H7 (cell line): ENCODE measurements at places on chromosomes 2 and 18. TPM values are rescaled to one million over a fixed set of nuclear protein-coding genes. Genes with fewer than 3 reads are reported as not detected.

DNA sequence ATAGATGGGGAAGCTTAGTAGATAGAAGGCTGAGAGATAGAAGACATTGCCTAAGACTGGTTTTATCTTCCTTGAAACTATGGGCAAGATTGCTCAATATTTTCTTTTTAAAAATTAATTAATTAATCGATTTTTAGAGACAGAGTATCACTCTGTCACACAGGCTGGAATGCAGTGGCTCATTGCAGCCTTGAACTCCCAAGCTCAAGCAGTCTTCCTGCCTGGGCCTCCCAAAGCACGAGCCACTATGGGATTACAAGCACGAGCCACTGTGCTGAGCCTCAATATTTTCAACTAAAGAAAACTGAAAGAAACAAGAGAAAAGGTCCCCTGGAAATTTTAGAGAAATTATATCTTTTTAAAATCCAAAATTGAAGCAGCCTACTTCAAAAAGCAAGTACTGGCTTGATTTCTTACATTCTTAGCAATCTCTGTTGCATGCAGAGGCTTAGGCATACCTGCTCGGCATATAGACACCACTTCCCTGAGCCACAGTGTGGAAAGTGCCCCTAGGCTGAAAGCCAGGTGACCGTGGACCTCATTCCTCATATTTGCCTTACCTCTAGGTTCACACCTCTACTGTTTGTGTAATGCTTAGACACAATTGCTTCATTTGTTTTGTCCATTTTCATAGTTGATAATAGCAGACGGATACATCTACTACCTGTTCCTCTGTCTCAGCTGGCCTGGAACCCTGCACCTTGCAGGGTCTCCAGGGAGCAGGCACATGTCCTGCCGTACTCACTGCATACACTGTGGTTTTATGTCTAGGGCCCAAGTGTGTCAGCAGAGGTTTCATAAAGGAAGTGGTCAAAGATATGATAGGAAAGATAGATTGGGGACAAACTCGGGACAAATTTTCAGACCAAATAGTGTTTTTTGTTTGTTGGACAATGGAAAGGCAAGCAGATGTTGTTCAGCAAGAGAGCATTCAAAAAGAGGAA is 166.5 kb upstream of the ALPP start:
- DNase-seq = no peak

The TTC39C gene
- 16.2 and 17.4 TPM in 2 replicates for total RNA-seq

DNA sequence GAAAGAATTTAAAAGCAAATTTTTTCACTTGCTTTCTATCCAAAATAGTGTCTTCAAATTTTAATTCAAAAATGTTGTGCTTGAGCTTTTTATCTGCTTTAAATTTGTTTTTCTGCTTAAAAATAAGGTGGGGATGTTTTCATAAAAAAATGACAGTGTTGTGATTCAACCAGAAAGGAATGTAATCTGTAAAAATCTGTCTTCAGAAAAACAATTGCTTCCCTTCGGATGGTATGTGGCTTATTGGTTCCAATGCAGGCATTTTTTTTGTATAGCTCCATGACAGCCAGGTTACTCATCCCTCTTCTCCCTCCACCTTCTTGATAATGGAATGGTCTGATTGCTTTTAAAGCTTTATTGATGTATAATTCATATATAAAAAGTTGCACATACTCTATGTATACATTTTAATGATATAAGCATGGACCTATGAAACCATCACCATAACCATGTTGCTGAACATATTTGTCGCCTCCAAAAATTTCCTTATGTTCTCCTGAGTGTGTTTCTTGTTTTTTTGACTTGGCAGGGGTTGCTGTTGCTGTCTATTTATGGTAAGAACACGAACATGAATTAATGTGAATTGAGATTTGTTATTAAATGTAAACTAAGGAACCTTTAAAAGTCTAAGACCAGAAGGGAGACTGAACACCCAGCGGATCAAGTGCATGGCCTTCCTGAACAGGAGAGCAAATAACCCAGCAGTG is 363.7 kb upstream of the SPHKAP start:
- no peak for DNase-seq

The CHRNA1 gene
- not detected in 2 replicates for total RNA-seq

The MYOM1 gene
- 0.14 and 0.55 TPM in 2 replicates for total RNA-seq

The CROCC2 gene
- 0.38 TPM in 1 of 2 replicates, not detected in the other for total RNA-seq

The THAP4 gene
- total RNA-seq = 120 and 121 TPM in 2 replicates

GRCh38 chr2:153497938-153498629 is 19.5 kb upstream of the RPRM start:
- no peak for DNase-seq

The ST8SIA3 gene
- total RNA-seq = 0.66 and 1.5 TPM in 2 replicates

DNA sequence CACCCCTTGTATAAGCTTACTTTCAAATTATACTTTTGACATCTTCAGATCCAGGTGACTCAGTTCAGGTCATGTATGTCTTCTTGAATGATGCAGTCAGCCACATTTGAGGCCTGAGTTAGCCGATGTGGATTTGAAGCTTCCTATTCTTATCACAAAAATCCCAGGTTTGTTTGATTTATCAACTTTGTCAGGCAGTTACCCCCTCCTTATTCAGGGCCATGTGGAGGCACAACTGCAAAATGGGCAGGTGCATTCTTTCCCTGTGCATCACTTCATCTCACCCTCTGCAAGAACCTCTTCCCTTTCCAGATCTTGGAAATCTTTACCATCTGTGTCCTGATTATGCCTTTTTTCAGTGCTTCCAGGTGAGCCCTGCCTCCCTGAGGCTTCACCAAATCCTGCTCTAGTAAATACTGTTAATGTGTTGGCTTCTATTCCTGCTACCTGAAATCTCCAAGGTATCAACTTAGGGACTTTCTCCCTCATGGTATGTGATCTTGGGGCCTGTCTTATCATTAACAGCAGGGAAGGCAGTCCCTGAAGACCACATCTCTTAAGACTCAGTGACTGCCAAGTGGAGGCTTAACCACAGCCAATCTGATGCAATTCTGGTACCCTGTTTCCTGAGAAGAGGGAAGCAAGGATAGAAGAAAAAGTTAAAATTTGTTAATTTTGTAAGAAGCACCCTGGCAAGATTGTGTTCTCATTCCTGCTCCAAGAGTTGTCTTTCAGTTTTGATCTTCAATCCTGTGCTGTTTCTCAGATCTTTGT is 9.4 kb upstream of the ARHGAP28 start:
- no peak for DNase-seq

The EVX2 gene
- not detected in 2 replicates for total RNA-seq

DNA sequence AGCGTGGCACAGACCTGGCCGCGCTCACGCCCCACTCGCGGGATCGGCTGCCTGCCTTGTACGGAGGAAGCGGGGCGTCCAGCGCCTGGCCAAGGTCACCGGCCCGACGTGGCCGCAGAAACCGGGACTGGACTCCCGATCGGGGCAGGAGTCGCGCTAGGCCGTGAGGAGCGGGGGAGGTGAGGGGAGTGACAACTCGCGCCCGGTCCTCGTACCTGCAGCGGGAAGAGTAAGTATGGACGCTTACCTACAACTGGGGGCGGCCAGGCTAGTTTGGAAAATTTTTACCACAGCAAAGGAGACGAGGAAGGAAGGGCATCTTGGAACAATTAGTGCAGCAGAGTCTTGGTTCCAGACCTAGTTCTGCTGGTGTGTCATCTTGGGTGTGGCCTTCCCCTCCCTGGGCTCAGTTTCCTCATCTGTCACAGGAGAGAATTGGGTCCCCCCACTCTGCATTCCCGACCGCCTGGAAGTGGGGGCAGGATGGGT is 693 bp downstream of the UBE2F start:
- peak; percentile 76 for DNase-seq

The HOXD13 gene
- 0.07 TPM in 1 of 2 replicates, not detected in the other for total RNA-seq

GRCh38 chr2:122795763-122796162 is 1040.3 kb downstream of the TSN start:
- DNase-seq = no peak

GRCh38 chr2:64646007-64646880 is 7.5 kb downstream of the SERTAD2 start:
- DNase-seq = peak; percentile 70

- no peak for DNase-seq
Observed at GRCh38 chr2:2756886-2757285, 425.8 kb upstream of the MYT1L start.
